Left renal cortex interstitium (tissue), 4 donors: ENCODE measurements at places on chromosomes 6 and 20. TPM values are rescaled to one million over a fixed set of nuclear protein-coding genes. Genes with fewer than 3 reads are reported as not detected.

- DNase-seq = no peak
These were observed 71.2 kb upstream of the NAA20 start for GRCh38 chr20:19945732-19946670.

DNA sequence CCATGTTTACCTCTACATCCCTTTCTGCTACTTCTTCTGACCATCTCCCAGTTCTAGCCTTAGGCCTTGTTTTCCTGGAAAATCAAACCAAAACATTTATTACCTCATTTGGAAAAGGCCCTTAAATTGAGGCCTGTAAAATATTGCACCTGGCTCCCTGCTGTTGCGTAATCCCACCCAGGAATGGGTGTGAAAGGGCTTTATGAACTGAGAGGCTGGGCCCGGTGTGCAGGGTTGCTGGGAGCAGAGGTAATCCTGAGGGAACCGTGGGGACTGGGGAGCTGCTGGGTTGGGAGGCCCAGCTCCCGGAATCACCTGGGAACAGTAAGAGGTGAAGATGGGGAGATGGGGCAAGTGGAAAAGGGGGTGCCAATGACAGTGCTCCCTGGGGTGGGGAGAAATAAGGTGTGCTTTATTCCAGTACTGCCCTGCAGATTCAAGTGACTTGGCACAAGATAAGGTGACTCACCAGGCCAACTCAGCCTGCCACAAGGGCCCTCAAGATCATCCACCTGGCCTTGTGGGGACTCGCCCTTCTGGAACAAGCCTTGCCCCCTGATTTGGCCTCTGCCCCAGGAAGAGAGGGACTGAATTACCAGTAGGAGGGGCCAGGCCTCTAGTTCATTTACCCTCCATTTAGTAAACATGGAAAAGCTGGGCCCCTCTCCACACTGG is 44.2 kb downstream of the KCNK5 start:
- no peak for DNase-seq

- DNase-seq = no peak
These were observed 181.4 kb downstream of the GMPR start for GRCh38 chr6:16419636-16420336.

Gene PCIF1
- polyA plus RNA-seq = 43.3 TPM

DNA sequence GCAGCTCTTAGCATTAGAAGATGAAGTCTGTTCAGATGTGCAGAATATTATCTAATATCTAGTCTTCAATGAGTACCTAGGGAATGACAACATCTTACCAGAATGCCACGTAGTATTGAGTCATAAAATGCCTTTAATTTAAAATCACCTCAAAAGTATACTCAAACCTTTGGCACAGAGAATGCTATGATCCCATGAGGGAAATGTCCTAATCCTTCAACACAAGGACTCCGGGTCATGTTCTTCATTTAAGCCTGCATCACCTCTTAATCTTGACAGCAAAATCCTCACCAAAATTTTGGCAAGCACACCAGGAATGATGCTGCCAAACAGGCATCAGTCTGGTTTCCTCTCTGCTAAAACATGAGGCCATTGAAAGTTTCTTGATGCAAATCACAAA is 23.6 kb upstream of the MARCKS start:
- no peak for DNase-seq

DNA sequence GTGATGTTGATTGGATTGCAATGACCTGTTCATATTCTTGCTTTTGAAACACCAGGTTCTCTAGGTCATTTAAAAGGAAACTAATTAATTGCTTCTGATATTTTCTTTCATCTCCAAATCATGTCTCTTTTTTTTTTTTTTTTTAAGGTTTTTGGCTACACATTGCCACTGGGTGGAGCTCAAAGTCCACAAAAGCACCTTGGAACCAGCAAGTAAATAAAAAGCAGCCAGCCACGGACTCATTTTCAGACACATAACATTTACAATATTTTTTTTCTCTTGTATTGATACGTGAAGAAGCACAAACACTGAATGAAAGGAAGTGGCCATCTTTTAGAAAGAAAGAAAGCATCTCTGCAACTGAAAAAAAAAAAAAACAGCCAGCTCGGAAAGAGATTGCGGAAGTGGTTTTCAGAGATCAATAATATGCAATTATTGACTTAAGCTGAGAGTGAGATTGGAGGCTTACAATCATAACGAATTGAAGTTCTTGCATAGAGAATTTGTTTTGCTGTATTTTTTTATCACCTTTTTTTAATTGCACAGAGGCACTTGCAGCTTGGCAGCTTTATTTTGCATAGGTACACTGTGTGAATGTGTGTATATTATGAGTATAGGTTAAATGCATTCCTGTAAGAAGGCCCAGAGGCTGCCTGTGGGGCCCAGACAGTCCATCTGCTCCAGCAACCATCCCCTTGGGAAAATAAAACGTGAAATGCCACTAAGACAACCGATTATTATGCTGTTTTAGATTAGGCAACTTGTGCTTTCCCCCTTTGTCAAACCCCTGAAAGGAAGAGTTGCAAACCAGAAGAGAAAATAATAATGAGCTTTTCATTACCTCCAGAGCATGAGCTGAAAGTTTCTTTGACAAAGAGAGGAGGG is 28.2 kb downstream of the CGA start:
- DNase-seq = peak; percentile 50

Gene KIF25
- polyA plus RNA-seq = 0.41 TPM

Gene MUC21
- polyA plus RNA-seq = 0.03 TPM

DNA sequence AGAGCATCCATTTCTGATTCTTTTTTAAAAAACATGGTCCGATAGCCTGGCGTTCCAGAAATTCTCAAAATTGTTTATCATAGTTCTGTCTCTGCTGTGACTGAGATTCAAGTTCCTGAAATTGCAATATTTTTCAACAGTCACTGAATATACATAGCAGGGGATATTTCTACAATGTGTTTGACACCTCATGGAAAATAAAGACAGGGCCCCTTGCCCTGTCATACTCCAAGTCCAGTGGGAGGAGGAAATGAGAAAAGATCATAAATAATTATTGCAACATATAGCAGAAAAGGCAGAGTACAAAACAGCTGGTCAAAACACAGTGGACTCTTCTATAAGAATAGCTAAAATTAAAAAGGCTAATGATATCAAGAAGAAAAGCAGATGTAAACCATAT is 234.8 kb upstream of the SPTLC3 start:
- no peak for DNase-seq

DNA sequence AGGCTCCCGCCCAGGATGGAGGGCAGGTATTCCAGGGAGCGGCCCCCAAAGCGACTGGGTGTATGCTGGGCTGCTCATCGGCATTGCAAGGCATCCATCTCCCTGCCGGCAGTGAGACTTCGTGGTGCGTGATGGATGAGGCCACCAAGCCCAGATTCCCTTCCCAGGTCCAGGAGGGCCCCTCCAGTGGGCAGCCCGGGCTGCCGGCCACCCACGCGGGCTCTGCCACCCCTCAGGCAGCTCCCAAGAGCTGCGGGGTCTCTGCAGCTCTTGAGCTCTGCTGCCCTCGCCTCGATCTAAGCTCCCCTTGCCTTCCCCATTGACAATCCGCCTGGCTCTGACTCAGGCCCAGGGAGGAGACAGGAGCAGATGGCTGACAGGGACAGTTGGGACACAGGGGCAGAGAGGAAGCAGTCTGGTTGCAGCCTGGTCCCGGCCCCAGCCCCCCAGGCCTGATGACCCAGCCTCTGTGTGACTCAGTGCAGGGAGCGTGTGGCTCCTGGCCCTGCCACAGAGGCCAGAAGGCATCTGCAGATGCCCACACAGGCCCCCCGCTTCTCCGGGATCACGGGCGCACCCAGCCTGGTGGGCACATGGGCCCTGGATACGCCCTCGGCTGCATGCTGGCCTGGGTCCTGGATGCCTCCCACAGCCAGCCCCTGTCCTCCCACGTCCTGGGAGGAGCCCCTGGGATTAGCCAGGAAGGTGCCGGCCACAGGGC is 33.0 kb downstream of the SLCO4A1 start:
- no peak for DNase-seq

- no peak for DNase-seq
These were observed 472.1 kb upstream of the MARCKS start for GRCh38 chr6:113385020-113385431.

DNA sequence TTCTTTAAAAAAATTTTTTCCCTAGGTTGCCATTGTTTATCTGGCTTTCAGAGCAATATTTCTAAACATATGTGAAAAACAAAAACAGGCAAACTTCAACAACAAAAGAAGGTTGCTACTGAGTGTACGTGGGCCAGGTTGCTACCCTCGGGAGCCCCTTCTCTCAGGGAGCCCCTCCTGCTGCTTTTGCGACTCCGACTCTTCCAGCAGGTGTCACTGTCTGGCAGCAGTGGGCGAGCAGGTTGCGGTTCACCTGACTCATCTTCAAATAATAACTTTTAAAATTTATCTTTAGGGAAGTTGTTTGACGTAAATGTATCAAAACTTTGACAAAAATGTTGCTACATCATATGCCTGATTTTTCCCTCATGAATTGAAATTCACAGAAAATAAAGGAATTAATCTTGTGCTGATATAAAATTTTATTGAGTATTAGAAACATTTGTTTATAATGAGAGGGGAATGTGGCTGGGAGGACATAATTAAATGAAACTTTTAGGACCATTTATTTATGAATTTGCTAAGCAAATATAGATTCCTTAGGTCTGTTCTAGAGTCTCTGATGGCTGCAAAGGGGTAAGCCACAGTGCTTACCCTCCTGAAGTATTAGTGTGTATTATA is 138.8 kb downstream of the HIVEP1 start:
- no peak for DNase-seq

DNA sequence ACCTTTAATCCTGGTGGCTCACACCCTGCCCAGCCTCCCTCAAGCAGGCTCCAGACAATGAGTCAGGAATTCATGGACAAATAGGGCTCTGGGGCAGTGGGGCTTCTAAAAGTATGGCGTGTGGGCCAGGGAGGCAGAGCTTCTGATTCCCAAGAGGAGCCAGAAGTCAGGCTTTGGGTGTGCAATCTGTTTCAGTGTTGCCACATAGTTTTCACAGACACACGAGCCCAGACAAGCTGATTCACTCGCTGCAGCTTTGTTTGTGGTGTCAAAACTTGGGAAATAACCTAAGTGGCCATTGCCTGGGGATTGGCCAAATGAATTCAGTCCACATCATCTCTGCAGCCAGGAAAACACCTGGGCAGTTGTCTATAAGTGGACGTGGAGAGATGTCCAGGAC is 9.2 kb downstream of the PEDS1 start:
- no peak for DNase-seq

DNA sequence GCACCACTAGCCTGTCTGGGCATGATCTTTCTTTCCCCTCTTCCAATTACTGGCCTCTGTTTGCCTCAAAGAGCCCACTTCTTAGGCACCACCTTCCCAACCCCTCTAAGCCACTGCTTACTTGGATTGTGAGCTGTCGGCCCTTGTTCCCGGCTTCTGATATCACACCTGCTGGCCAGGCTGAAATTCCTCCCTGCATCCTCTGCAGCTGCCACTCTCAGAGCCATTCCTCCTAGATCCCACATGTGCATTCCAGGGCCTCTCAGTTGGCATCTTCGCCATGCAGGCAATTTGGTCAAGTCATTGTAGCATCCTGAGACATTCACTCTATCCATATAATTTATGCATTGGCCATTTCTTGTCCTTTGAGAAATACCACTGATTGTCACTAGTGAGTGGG is 135.9 kb downstream of the OLIG3 start:
- no peak for DNase-seq

GRCh38 chr6:43669050-43669921 is 18.3 kb downstream of the MRPS18A start:
- DNase-seq = no peak

DNA sequence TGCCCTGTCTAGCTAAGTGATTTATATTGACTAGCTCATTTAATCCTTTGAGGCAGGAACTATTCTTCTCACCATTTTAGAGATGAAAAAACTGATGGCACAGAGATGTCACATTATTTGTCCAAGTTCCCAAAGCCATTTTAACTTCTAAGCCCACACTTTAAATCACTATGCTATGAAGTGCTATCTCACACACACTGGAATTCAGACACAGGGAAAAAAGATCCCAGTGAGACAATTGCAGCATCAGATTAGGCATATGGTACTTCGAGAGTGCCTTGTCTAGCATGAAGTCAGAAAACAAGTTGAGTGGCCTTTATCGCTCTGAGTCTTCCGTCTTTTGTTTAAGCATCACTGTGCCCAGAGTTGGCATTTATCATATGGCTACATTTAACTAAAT is 54.1 kb upstream of the PDE7B start:
- DNase-seq = no peak

GRCh38 chr20:16699293-16699692 is 30.5 kb upstream of the SNRPB2 start:
- no peak for DNase-seq

- DNase-seq = no peak
These were observed 622 bp downstream of the GPANK1 start for GRCh38 chr6:31663961-31664789.

Gene B3GALT4
- 4.9 TPM for polyA plus RNA-seq

DNA sequence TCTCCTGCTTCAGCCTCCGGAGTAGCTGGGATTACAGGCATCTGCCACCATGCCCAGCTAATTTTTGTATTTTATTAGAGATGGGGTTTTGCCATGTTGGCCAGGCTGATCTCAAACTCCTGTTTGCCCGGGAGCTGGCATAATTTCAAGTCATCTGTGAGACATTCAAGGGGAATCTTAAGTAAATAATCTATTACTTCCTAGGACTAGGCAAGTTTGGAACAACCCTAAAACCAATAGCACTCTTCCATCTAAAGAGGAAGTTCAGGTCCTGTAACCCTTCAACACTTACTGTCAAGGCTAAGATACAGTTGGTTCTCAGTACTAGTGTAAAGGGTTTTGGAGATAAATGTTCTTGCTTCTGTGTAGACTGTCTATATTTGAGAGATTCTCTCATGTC is 267.8 kb upstream of the IRAK1BP1 start:
- DNase-seq = no peak

DNA sequence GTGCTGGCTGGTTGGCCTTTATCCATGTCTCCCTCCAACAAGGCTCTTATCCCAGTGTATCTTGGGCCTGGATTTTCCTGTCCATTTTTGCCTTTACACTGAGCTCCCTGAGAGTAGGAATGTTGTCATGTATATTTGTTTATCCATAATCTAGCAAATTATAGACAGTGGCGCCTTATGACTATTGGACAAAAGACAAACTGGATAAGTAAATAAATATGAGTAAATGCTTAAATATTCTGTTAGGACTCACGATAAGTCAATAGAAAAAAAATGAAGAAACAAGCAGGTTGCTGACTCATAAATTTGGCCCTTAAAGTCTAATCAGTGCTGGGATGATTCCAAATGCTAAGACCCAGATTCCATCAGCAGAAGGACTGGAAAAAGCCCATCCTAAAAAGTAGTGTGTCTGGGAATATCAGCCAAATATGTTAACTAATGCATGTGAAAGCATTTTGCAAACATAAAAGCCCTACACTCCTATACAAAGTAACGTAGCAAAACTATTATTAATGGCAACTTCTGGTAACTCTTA is 55.0 kb upstream of the PCSK2 start:
- no peak for DNase-seq

- no peak for DNase-seq
These were observed 23.1 kb downstream of the ELOVL2 start for GRCh38 chr6:11021003-11021402.

- no peak for DNase-seq
These were observed 7.9 kb downstream of the COL9A3 start for GRCh38 chr20:62824476-62825332.
